Thoracic aorta endothelial cell (primary cell): ENCODE measurements at places on chromosomes 4 and X. TPM values are rescaled to one million over a fixed set of nuclear protein-coding genes. Genes with fewer than 3 reads are reported as not detected.

The TMEM35A gene
- 5.3 and 6.4 TPM in 2 replicates for total RNA-seq

The TLR10 gene
- total RNA-seq = not detected in 2 replicates

The FBXO8 gene
- total RNA-seq = 18.6 and 21.7 TPM in 2 replicates

The LUZP4 gene
- not detected in 2 replicates for total RNA-seq

The NUP62CL gene
- total RNA-seq = 0.40 and 1.1 TPM in 2 replicates

The BCORL1 gene
- 2.0 and 3.1 TPM in 2 replicates for total RNA-seq

The GUCY1A1 gene
- 0.13 and 2.4 TPM in 2 replicates for total RNA-seq

The TCEAL9 gene
- total RNA-seq = 121 and 133 TPM in 2 replicates

The MAGEC2 gene
- not detected in 2 replicates for total RNA-seq

The EOLA2 gene
- 19.7 and 26.2 TPM in 2 replicates for total RNA-seq

The GJB1 gene
- total RNA-seq = not detected in 2 replicates

The FIP1L1 gene
- 54.1 and 58.8 TPM in 2 replicates for total RNA-seq

The ART3 gene
- not detected in 2 replicates for total RNA-seq

The TEX13C gene
- total RNA-seq = not detected in 2 replicates

The NLGN4X gene
- total RNA-seq = under 0.01 TPM in 1 of 2 replicates, not detected in the other

The PDZD4 gene
- under 0.01 and 0.14 TPM in 2 replicates for total RNA-seq

The ADAM29 gene
- not detected in 2 replicates for total RNA-seq

The HSFX3 gene
- not detected in 2 replicates for total RNA-seq

The CLDN34 gene
- total RNA-seq = 0.36 and 0.66 TPM in 2 replicates

The RHOXF2 gene
- total RNA-seq = not detected in 2 replicates
